CD8-positive, alpha-beta memory T cell (primary cell): ENCODE measurements at places on chromosomes 4 and X. TPM values are rescaled to one million over a fixed set of nuclear protein-coding genes. Genes with fewer than 3 reads are reported as not detected.

DNA sequence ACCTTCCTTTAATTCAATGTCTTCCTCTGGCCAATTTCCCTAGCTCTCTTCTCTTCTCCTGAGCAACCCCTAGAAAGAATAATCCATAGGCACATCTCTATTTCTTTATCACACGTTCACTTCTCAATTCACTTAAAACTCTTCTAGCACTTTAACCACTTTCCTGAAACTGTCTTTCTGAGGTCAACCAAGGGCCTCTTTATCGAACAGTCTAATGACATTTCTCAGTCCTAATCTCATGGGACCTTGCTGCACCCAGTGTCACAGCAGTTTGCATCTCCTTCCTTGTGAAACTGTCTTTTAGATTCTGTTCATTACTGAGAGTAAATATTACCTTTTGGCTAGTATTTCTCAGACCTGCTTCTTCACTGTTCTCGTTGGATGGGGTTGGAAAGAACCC, 285.3 kb upstream of the RASGEF1B start:
- DNase-seq: no peak

- DNase-seq: no peak
Observed at GRCh38 chrX:110733166-110733565, 62.5 kb downstream of the CHRDL1 start.

DNA sequence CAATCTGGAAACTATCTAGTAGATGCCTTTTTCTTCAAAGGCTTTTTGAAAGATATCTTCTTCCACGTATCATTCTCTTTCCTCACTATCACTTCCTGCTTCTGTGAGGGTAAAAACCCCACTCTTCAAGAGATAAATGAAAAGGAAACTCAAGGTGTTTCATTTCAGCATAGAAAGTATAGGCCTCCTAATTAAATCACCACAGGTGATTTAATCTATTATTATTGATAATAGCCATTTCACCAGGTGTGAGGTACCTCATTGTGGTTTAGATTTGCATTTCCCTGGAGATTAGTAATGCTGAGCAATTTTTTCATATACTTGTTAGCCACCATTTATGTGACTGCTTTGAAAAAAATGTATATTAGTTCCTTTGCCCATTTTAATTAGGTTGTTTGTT, 92.0 kb upstream of the EMCN start:
- DNase-seq: no peak

GRCh38 chr4:4666693-4667621, 125.1 kb upstream of the STX18 start:
- DNase-seq: no peak

GRCh38 chr4:10743357-10743756, 58.8 kb upstream of the CLNK start:
- no peak for DNase-seq

IGBP1 gene
- 33.6 TPM for total RNA-seq

NIPAL1 gene
- 1.1 TPM for total RNA-seq

ZNF185 gene
- 0.82 TPM for total RNA-seq

TLR3 gene
- total RNA-seq: 0.11 TPM
